ENCODE measurements at places on chromosomes 6 and 20.

- no peak for DNase-seq
Observed at GRCh38 chr6:131762984-131763383, 44.8 kb upstream of the ENPP1 start.

DNA sequence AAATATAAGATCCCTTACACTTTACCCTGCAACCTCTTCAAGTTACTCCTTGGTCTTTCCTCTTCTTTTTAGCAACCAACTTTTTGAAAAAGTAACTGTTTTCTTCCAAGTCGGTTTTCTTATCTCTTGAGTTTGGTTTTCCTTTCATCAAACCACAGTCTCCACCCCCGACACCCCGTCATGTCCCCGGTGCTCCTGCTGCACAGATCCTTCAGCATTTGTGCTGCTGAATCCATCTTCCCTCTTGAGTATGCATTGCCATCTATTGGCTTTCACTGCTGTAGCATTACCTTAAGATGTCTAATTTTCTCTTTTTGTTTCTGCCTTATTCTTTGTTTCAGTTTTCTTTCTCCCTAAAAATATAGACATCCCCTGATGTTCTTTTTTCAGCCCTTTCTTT, 11.9 kb upstream of the TNFRSF21 start:
- no peak for DNase-seq

DNA sequence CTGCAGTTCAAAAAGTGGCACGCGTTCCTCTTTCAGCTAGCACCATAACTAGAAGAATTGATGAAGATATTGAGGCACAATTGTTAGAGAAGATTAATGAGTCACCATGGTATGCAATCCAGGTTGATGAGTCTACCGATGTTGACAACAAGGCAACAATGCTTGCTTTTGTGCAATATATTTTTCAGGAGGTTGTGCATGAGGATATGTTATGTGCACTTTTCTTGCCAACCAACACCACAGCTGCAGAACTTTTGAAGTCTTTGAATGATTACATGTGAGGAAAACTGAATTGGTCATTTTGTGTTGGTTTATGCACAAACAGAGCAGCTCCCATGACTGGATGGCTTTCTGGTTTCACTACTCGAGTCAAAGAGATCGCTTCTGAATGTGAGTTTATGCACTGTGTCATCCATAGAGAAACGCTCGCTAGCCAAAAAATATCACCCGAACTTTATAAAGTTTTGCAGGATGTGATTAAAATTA, 129.3 kb upstream of the SLC24A3 start:
- no peak for DNase-seq

DNA sequence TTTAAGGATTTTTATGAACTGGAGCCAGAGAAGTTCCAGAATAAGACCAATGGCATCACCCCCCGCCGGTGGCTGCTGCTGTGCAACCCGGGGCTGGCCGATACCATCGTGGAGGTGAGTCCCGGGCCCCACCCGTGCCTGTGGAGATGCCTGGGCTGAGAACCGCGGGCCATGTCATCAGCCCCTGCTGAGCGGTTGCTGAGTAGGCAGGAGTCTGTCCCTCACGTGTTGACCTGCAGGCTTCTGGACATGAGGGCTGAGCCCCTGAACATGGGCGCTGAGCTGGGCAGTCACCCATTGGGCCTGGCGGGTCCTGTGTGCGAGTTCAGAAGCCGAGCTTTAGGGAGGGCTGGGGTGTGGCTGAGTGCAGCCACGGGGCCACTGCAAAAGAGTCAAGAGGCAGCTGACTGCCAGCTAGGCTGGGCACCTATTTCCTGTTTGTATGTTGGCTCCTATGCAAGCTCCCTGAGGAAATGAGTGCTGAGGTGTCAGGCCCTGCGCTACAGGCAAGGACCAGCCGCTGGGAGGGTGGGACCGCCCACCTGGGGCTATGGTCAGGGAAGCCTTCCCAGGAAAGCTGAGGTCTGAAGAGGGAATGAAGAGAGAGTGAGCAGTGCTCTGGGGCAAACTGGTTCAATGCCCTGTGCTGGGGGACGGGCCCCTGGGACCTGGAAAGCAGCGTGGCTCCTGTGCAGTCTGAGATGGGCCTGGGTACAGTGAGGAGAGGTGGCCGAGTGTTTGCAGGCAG, 34.3 kb downstream of the PYGB start:
- DNase-seq, result no peak

DNA sequence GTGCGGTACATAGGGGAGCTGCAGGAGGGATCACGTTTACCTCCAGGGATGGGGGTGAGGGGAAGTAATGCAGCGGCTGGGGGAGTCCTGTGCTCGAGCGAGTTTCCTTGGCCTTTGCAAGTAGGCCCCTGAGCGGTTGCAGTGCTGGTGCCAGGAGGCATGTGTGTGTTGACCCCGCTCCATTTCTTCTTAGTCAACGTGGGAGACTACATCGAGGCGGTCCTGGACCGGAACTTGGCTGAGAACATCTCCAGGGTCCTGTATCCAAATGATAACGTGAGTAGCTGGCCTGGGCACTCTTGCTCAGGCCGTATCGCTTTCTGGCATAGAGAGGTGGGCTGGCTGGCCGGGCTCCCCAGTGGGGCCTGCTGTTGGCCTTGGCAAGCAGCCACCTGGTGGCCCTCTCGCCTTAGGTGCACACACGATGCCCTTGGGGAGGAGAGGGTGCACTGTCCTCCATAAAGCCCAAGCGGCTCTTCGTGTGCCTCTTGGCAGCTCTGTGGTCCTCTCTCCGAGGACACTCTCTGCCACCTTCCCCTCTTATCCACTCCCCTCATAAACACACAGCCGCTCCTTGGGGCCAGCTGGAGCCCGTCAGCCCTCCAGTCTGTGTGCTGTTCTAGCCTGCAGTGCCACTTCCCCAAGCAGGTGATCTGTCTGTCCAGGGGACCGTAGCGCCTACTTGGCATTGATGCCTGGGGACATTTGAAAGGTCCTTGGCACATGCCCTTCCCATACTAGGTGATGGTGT, 29.3 kb downstream of the PYGB start:
- DNase-seq, result no peak

- no peak for DNase-seq
Observed at GRCh38 chr20:53872561-53873229, 197.7 kb downstream of the BCAS1 start.

DNA sequence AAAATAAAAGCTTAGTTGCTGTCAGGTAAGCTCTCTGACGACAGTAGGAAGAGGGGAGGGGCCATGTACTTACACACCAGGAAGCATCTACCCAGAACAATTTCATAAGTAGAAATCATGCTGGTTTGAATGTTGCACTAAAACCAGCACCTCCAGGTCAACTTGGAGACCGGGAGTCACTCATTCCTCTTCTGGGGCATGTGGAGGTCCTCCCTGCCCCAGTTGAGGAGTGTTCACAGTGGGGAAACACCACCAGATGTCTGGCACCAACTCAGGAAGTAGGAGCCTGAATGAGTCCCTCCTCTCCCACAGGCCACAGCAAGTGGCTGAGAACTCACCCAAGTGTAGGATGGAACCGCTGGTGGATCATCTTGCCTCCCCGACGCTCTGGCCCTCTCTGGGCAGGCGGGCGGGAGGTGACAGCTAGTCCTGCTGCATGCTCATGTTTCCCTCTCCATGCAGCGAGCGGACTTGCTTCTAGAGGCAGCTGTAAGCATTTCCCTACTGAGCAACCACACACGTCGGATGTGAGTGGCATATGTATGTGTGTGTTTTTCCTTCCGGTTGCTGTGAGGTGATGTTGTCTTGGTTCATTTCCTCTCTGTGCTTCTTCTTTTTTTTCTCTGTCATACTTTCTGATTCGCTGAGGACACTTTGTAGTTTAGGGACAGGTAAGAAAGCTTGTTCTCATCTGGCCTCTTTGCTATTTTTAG, 149.5 kb upstream of the NEDD9 start:
- DNase-seq, result peak; percentile 46

DNA sequence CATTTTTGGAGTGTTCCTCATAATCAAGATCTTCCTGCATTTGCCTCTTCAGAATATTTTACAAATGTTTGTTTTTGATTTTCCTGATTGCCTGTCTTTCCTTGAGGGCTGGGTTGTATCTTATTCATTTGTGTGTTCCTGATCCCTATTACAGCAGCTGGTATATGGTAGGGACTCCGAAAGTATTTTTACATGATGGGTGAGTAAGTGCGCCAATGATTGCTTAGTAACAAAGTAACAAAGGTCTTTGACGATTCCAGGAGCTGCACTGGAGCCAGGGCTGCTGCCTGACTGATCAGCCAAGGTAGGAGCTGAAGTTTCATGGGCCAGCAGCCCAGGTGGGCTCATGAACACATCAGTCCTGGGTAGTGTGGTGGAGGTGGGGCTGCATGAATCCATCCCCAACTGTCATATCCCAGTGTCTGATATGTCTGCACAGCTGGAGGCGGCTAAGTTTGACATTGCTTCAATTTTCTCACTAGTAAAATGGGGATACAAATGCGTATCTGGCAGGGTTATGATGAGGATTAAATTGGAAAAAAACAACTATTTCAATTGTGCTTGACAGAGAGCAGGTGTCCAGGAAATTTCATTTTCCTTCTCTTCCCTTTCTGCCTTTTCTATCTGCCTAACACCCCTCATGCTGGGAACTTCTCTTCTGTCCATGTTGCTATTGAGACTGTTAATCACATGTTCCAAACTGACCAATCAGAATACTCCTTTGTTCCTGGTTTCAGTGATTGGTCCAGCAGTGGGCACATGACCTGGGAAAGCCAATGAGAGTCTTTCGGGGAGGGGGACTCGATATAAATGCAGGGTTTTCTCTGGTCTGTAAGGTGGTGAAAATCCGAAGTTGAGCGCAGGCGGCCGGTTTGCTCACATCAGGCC, 90.7 kb downstream of the CDH26 start:
- no peak for DNase-seq

DNA sequence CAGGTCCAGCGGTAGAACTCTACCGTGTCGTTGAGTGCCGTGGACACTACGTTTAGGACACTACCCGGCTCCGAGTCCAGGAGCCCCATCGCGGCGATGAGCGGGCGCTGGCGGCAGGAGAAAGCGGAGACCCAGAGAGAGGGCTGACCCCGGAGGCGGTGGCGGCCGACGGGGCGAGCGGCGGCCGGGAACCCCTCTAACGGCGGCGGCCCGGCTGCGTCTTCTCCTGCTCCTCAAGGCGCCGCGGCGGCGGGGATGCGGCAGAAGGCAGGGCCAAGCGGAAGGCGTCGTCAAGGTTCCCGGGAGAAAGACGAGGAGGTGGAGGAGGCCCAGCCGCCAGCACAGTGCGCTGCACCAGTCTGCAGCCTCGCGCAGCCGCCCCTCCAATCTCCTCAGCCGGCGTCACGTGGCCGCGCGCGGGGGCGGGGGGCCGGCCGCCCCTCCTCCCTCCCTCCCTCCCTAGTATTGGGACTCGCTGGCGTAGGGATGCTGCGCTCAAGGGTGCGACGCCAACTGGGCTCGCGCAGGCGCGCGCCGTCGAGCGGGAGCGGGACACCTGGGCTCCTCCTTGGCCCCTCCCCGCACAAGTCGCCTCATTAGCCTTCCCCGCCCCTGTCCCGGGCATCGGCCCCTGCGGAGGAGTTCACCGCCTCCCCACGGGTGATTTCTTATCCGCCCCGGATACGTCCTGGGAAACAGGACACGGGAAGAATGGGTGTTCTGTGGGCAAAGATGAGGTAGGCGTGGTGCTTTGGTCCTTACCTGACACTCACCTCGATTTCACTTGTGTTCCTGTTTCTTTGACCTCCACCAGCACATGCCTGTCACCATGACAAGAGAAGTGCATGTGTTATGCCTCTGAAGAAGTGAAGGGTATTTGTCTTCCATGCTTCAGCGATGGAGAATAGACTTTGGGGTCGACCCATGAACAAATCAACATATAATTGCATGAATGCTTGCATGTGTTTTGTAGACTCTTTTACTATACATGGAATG, at the start of gene ELOVL4:
Gene ELOVL4 (minus strand): TSS at position 363 of the 996 bp plus-strand sequence. CDS start 274 bp downstream, at position 89.
- DNase-seq, result peak; percentile 28

- DNase-seq, result no peak
Observed at GRCh38 chr6:3013901-3014674, 14.4 kb downstream of the NQO2 start.

DNA sequence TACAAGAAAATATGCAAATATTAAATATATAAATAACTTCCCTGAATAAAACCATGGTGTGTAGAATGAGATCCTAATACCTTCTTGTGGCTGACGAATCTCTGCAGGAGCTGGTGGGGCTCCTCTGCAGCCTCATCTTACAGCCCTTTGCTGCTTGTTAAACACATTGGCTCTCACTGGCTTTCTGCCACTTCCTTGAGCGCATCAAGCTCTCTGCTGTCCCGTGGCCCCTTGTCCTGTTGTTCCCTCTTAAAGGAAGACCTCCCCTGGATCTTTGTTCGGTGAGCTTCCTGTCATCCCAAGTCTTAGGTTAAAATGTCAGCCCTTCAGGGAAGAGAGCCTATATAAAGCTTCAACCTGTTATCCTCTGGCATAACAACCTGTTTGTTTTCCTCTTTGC, 519.6 kb downstream of the DOK5 start:
- no peak for DNase-seq

- no peak for DNase-seq
Observed at GRCh38 chr6:109373762-109374161, 8.5 kb downstream of the CD164 start.

Data from stimulated activated CD4-positive, alpha-beta T cell treated with anti-CD3 and anti-CD28 coated beads, Interleukin-1b, Interleukin-23, amount 100 ng/mL, for 1 hour (primary cell).